Right ventricle myocardium inferior (tissue), 1 donor: ENCODE measurements at places on chromosomes 3 and 15. TPM values are rescaled to one million over a fixed set of nuclear protein-coding genes. Genes with fewer than 3 reads are reported as not detected.

The CFAP20DC gene
- total RNA-seq = 0.22 TPM

The KBTBD12 gene
- 29.7 TPM for total RNA-seq

The SPINK8 gene
- total RNA-seq = not detected

The MME gene
- total RNA-seq = 4.8 TPM

The ARID3B gene
- total RNA-seq = 1.4 TPM

The OCA2 gene
- not detected for total RNA-seq

The CP gene
- 3.4 TPM for total RNA-seq

The MOBP gene
- not detected for total RNA-seq

The C3orf62 gene
- total RNA-seq = 2.1 TPM

The VPS39 gene
- 43.0 TPM for total RNA-seq

The ACKR4 gene
- total RNA-seq = 2.8 TPM

The FAM107A gene
- 82.9 TPM for total RNA-seq

- DNase-seq = no peak
These were observed 55.2 kb upstream of the HEG1 start for GRCh38 chr3:125110876-125111480.

DNA sequence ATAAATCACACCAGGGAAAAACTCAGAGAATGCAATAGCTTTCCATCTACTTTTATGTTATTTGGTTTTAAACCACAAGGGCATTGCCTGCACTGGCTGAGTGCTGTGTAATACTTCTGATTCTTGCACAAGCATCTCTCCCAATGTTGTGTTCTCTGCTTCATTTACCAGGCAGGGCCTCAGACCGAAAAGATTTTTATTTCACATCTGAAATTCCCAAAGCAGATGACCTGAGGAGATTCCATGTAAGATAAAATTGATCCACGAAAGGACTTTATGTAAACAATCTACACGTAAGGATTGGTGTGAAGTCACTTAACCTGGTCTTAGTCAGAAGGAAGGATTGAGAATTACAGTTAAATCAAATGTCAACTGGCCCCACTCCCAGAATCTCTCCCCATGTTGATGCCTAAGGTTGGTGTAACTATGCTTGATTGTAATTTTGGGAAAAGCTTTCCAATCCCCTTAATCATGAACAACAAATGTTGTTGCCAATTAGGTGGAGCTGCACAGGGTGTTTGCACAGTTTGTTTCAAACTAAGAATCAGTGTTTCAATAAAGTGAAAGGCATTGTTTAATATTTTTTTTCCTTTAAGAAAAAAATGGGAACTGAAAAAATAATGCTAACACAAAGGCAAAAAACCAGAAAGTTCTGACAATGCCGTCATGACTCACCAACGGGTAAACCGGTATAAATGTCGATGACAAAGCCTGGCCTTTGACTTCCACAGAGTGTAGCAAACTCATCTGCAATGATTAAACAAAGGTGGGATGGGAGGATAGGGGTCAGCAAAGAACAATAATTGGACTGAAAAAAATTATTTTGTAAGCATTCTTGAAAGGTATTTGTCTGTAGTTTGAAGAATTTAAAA, 128.6 kb downstream of the DUT start:
- DNase-seq = no peak

DNA sequence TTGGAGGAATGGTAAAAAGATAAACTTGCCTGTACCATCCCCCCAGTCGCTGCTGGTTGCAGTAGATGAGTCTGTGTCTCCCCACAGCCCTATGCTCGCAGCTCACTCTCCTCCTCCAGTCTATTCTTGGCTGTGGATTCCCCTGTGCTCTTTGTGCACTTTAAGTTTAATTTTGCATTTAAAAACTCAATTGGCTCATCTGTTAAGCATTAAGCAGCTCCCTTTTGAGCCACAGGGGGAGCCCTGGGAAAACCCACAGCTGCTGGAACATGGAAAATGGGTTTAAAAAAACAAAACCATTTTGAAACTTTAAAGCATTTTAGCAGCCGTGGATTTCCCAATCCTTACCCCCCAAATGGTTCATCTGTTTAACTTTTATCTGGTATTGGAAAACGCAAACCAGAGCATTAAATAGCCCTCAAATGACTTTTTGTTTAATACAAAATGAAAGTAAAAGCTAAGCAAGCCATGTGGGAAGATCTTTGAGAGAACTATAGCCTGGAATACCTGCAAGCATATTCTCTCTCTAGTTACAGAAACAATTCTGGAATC, 536.9 kb downstream of the ZIC1 start:
- DNase-seq = no peak

DNA sequence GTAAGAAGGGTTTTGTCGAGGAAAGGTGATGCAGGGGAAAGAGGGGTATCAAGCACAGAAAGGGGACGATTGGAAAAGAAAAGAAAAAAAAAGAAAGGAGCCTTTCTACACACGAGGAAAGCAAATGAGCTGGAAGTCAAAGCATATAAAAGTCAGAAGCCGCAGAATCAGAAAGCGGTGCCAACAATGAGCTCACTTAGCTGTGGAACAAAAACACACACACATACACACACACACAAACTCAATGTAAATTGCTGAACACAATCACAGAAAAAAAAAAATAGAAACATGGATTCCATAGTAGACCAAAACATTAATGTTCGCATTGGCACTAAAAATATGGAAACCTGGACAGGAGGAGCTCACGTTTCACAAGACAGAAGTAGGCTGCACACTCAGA, 63.4 kb upstream of the FEZF2 start:
- no peak for DNase-seq

DNA sequence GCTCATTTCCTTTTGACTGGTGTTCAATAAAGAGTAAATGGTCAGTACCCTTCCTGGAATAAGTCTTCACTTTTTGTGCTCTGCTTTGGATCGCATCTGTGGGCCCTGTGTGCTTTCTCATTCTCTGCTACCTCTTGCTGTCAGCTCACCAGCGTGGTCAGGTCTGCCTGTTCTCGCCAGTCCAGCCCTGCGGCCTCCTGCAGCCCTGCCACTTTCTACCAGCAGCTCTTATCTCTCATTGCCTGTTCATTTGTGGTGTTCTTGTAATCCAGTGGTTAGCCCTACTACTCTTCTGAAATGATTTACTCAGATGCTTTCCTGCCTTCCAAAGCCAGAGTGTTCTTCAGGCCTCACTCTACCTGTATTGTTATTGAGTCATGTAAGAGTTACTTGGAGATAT, 54.8 kb downstream of the CHCHD6 start:
- DNase-seq = no peak

DNA sequence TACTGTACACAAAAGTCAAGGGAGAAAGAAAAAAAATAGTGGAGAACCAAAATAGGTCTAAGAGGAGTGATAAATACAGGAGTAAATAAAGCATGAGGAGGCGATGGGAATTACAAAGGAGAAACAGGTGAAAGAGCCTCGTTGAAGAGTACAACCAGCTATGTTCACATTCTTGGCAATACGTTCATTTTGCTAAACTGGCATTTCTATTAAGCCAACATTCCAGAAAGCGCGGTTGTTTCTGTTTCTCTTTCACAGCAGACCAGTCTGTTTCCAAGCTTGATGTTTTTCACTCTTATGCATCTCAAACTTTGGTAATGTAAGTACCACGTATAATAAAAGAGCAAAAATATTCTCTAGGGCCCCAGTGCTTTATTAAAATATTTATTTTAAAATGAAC, 74.5 kb downstream of the NSUN3 start:
- DNase-seq = no peak

GRCh38 chr3:78822726-78823125, 945.1 kb downstream of the ROBO1 start:
- DNase-seq = no peak

GRCh38 chr3:49839193-49839809, 17.1 kb downstream of the TRAIP start:
- peak; percentile 89 for DNase-seq

GRCh38 chr3:111218615-111219014, 147.0 kb downstream of the NECTIN3 start:
- DNase-seq = no peak

- no peak for DNase-seq
These were observed 236.0 kb upstream of the ZNF717 start for GRCh38 chr3:76021376-76021775.

DNA sequence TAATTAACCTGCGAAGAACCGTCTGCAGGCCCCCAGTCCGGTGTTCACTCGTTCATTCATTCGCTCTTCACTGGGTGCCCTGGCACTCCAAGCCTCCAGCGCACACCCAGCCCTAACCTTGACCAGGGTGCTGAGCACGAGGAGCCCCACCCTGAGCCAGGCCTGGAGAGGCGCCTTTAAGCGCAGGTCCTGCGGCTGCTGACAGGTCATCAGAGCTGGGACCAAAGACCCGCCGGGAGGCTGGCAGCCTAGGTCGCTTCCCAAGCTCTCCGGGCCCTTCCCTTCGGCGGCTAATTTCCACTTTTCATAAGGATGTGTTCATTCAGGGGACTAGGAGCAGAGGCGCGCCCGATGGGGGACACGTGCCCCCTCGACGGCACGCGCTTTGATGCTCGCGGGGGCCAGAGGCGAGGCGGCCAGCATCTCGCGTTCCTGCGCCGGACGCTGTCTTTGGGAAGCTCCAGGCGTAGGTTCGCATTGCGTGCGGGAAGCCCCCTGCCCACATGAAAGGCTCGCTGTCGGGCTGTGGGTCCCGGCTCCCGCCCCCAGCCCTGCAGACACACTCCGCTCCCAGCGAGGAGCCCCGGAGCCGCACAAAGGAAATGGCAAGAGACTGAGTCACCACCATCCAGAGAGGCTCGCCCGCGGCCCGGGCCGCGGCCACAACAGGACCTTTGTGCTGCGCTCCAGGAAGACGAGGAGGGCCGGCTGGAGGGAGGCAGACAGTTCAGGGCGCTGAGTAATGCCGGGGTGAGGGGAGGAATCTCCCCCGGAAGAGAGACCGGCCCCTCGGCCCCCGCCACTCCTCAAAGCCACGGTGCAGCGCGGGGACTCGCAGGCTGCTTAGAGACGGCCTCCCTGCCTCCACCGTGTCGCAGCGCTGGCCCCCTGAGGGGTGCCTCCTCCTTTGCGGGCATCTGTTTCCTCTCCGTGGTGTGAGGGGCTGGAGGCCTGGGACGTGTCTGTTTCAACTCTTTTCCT, 266.4 kb upstream of the HES1 start:
- DNase-seq = peak; percentile 74

DNA sequence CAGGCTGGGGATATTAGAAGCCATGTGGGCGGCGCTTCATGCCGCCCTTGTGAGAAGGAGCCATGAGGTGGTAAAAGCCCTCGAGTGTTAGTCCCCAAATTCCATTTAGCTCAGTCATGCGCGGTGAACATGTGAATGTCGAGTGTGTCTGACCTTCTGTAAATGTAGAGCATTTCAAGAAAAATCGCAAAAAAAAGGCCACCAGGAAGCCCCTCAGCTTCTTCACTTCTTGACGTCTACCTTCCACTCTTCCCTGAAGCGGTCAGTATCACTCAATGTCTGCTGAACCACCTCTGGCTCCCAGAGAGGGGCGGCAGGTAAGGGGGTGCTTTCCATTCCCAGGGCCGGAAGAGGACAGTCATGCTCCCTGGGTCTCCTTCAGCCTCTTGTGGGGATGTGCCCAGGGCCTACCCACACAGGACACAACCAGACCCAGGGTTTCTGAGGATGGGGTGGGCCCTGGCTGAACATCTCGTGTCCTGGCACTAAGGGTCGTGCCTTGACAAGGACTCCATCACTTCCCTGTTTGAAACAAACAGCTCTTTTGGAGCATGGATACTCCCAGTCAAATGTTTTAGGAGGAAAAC, 274.9 kb downstream of the FAM43A start:
- no peak for DNase-seq

- DNase-seq = no peak
These were observed 28.8 kb downstream of the ST6GAL1 start for GRCh38 chr3:186959029-186959624.

DNA sequence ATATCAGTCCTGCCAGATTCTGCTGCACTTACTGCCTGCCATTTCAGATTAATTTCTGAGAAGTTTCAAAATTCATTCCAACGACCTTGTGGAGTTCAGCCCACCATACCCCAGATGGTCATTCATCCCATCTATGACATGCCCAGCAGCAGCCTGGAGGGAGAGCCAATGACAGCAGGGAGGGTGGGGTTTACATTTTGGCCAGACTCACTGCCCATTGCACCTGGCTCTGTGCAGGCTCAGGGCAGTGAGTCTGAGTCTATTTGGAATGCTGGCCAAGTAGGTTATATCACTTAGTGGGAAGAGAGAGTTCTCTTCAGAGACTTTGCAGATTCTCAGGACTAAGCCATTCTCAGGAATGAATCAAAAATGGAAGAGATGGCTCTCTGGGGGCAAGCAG, 21.5 kb downstream of the SRPRB start:
- DNase-seq = no peak

GRCh38 chr3:12662593-12663400, 1.1 kb downstream of the RAF1 start:
- no peak for DNase-seq

DNA sequence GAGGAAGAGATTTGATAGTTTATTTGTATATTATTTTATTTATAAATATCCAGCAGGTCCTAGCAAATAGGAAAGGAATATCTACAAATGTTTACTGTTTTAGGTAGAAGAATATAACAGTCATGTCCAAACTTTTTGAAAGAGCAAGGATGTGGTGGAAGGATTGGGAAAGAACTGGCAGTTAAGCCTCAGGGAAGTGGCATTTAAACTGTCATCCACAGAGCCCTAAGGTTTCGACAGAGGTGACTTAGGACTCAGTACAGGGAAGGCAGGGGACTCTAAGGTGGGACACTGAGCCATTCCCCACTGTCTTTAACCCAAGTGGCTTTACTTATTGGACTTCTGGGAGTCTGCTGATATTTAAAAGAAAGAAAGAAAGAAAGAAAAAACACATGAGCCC, 11.8 kb upstream of the TMEM87A start:
- no peak for DNase-seq

DNA sequence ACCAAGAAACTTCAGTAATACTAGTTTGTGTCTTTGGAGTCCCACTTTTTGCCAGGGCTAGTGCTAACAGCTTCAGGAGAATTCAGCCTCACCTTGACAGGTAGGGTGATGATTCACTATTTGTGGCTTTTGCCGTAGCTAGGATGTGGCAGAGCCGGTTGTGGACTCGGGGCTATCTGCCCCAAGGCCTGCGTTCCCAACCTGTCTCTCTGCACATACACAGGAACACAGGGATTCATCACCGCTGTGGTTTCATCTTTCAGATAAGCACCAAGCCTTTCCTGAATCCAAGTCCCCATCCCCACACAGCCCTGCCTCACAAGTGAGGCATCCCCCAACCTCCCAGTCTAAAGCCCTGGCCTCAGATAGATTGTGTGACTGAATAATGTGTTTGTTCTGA, 45.2 kb upstream of the POLG start:
- DNase-seq = no peak

- DNase-seq = no peak
These were observed 17.4 kb upstream of the ATP2B2 start for GRCh38 chr3:10522646-10523303.

GRCh38 chr15:63481105-63481810, 23.1 kb upstream of the USP3 start:
- DNase-seq = no peak

DNA sequence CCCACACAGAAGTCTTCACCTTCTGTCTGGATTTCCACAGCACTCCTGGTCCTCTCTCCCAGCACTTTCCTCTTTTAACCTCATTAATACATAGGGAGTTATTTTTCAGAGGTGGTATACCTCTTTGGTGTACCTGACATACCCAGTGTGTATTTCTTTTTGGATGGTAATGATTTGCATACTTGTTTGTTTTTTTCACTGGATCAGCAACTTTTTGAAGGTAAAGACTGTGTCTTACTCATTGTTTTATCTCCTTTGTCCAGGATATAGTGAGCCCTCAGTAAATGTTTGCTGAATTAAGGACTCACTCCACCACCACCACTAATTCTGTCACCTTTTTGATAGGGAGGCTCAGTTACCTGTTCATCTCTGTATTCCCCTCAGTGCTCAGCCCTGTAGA, 52.1 kb downstream of the SACM1L start:
- no peak for DNase-seq
